ENCODE measurements at places on chromosomes 12 and 14.

DNA sequence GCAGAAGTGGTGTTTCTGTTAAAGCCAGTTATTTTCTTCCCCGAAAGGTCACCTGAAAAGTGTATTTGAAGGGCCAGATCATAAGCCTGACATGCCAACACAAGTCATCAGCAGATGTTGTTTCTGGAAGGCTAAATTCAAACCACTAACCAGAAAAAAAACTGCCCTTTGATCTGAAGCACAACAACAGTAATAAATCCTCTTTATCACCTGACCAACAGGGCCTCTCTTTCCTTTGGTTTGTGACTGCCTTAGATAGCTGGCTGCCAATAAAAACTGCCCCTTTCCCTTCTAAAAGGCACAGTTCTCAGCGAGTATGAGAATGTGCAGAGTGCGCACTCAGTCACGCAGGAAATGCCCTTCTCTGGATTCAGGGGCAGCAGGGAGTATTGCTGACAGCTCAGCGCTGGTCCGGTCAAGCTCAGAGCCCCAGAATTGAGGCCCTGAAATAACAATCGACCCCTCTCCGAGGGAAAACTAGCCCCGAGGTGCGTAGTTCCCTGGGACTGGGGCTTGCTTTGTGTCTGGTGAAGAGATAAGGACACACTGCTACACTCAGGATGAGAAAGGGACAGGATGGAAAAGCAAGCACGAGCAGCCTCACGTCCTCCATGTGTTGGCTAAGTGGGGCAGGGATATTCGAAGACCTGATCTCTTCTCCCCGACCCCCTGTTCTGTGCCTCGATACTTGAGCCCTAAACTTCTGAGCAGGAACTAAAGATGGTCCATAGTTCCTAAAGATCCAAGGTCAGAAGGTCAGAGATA lies 184.2 kb upstream of the GZMB start:
- DNase-seq = no peak

GRCh38 chr14:49191380-49191779 lies 394.8 kb downstream of the RPS29 start:
- DNase-seq = no peak

- no peak for DNase-seq
Observed at GRCh38 chr12:56014205-56014604, 6.6 kb upstream of the IKZF4 start.

GRCh38 chr12:109098183-109098604 lies 797 bp downstream of the UNG start:
- DNase-seq = no peak

- DNase-seq = no peak
Observed at GRCh38 chr12:64457466-64457865, 5.5 kb downstream of the TBK1 start.

DNA sequence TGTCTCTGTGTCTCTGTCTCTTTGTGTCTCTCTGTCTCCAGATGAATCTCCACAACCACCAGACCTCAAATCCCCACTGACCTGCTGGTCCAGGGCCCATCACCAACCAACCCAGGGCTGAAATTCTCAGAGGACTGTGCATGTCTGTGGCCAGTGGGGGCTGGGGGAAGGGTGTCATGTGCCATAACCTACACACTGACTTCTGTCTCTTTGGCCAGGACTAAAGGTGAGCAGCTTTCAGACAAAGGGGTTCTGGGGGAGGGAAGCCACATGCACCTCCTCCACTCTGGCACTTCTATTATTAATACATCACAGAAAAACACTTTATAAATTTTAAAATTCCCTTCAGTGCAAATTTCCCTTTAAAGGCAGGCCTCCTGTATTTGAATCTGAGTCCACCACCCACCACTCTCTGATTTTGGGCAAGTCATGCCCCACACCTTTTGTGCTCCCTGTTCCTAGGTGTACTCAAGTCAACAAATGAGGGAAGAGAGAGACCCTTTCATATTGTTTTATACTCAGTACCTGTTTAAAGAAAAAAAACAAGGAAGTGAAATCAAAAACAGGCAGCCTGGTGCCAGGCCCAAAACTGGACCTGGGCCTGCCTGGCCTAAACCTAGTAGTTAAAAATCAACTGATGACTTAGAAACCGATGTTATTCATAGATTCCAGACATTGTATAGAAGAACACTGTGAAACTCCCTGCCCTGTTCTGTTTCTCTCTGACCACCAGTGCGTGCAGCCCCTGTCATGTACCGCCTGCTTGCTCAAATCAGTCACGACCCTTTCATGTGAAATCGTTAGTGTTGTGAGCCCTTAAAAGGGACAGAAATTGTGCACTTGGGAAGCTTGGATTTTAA lies 80.2 kb downstream of the TUNAR start:
- DNase-seq = no peak

DNA sequence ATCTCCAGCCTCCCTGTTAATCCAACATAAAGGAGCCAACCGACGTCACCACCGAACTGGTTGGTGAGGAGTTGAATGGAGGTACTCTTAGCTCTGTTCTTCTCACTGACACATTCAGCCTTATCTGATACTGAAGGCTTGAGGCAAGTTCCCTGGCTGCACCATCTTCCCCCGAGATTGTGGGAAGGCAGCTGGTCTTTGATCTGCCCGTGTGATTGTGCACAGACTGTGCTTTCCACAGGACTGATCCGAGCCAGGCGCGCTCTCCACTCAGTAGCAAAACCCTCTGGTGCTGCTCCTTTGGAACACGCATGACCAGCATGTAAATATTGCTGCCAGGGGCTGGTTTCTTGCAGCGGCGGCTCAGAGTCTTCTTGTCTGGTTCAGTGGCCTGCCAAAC lies 30.1 kb upstream of the DLK1 start:
- no peak for DNase-seq

DNA sequence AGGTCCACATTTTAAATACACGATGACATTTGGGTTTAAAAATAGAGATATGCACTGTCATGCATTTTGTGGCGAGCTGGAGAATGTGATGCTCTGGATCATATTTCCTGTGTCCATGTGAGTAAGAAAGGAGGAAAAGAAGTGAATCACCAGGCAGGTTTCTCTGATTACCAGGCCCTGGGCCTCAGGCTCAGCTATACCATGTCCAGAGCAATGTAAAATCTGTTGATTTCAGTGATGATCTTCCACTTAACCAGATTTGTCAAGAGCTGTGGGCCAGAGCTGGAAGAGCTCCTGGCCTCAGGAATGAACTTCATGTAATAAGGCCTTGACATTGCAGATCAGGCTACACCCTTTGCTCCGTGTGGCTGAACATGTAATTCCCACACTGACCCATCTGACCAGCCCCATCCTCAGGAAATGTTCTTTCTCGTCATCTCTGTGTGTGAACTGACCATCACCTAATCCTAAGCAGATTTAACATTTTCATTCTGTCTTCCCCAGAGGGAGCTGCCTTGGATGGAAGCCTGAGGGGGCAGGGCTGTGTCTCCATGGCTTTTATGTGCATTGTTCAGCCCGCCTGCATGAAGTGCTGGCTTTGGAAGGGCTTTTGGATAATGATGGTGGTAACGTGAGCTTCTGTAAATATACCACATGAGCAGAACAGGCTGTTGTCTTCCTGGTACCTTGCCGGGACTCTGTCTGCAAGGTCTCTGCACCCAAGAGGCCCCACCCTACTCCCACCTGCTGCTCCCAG lies 54.5 kb downstream of the CRACR2A start:
- no peak for DNase-seq

GRCh38 chr14:57687416-57687815 lies 178.5 kb downstream of the SLC35F4 start:
- no peak for DNase-seq

DNA sequence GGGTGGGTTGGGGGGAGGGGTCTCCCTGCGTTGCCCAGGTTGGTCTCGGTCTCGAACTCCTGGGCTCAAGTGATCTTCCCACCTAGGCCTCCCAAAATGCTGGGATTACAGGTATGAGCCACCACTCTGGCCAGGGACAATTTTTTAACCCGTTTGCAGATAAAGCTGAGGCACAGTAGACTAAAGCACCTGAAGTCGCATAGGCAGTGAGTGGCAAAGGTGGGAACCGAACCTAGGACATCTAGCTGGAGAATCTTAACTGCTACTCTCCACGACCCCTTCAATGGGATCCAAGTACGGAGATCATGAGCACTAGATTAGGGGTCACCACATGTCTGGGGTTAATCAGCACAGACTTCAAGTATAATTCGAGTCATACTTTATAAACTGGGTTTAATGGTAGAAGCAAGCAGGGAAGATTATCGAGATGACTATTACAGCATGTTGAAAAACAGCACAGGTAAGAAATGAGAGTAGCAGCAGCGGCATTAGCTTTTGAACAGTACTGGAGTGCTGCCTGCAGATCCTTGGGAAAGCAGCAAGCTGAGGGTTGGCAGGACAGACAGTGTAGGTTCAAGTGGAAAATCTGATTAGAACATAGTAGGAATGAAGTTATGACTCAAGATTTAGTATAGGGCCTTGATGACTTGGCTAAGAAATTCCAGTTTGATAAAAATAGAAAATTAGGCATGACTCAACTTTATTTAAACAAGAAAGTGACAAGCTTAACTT lies 23.9 kb downstream of the NID2 start:
- no peak for DNase-seq

- peak; percentile 46 for DNase-seq
Observed at GRCh38 chr12:128797119-128798118, 26.3 kb downstream of the SLC15A4 start.

GRCh38 chr14:94239406-94239805 lies 53.7 kb downstream of the SERPINA10 start:
- DNase-seq = no peak

DNA sequence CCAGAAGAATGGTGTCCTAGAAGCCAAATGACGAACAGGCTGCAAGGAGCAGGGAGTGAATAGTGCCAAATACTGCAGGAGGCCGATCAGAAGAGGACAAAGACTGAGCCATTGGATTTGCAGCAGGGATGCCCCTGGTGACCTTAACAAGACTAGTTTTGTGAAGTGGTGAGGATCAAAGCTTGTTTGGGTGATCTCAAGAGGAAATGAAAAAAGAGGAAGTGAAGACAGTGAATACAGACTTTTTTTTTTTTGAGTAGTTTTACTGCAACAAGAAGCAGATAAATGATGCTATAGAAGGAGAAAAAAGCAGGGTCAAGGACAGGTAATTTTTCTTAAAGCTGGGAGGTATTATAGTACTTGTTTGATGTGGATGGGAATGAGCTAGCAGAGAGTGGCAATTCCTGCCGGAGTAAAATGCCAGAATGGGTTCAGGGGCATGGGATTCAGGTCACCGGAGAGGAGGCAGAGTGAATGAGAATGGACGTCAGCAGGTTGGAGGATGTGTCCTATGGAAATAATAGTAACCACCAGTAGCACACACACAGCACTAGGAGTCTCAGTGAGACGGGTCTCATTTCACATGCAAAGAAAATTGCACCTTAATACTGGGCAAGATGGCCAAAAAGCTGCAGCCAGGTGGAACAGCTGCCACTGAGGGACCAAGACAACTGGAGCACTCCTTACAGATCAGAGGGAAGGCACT lies 345.8 kb upstream of the CCDC196 start:
- peak; percentile 72 for DNase-seq

- no peak for DNase-seq
Observed at GRCh38 chr12:108697905-108698304, 33.4 kb downstream of the CORO1C start.

DNA sequence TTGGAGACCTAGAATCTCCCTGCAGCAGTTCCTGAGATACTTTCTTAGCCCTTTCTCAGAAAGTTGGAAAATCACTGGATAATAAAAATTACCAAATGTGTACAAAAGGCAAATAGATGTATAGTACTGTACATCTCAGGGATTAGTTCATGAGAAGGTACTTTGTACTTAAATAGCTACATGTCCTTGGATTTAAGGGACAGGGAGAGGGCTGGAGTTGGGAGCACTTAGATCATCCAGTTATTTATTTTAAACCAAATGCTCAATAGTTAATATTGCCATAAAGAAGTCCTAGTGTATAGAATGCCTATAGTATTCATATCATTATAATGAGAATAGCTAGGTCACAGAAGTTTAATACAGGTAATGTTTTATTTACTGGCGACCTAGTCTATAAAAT lies 13.4 kb downstream of the CDKN3 start:
- no peak for DNase-seq

DNA sequence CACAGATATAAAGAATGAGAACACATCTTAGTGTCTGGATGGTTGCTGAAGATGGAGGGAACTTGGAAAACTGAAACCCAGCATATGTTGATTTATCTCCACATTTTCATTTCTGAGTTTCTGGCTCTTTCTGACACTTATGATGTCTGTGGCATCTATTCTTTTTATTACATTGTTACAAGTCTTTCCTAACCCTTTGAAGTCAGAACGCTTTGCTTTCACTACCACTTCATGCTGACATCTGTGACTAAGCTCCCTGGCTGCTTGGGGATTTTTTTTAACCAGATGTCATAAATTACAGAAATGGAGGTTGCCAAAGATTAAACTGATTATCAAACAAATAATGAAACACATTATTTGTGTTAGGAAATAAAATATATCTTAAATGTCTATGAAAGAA lies 188.7 kb downstream of the KITLG start:
- no peak for DNase-seq

DNA sequence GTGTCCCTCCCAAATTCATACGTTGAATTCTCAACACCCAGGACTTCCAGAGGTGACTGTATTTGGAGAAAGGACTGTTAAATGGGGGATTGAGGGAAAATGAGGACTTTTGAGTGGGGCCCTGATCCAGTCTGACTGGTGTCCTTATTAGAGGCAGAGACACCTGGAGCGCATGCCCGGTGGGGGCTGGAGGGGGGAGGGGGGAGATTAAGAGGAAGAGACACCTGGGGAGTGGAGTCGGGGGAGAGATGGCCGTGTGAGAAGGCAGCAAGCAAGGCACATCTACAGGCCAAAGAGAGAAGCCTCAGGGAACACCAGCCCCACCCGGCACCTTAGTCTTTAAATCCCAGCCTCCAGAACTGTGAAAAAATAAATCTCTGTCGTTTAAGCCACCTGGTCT lies 209.7 kb downstream of the SLC41A2 start:
- DNase-seq = no peak

All from OCI-LY7 (cell line).